ENCODE measurements at places on chromosomes 7 and 10.
A peak's percentile ranks its signal among the peaks of the same experiment; 100 is the strongest.

- no peak for DNase-seq
These were observed 51.2 kb upstream of the TMEM248 start for GRCh38 chr7:66869660-66870450.

DNA sequence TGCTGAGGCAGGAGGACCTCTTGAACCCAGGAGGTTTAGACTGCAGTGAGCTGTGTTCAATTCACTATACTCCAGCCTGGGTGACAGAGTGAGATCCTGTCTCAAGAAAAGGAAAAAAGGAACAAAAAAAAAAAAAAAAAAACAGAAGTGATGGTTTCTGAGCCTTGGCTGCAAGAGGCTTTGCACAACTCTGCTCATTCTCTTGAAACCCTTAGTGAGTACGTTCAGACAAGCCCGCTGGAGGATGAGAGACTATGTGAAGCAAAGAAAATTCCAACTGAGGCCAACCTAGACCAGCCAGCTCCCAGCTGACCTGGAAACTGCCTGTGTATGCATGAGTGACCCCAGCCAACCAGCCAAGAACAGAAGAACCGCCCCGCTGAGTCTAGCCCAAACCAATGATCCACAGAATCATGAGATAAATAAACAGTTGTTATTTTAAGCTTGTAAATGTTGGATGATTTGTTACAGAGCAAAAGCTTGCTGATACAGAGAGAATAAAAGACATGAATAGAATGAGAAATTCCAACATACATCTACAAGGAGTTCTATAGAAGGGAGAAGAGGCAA lies 50.6 kb upstream of the FZD9 start:
- DNase-seq = no peak

GRCh38 chr7:44796034-44796503 lies 412 bp upstream of the PPIA start:
- DNase-seq = no peak

GRCh38 chr7:1404898-1405548 lies 54.2 kb downstream of the MICALL2 start:
- no peak for DNase-seq

DNA sequence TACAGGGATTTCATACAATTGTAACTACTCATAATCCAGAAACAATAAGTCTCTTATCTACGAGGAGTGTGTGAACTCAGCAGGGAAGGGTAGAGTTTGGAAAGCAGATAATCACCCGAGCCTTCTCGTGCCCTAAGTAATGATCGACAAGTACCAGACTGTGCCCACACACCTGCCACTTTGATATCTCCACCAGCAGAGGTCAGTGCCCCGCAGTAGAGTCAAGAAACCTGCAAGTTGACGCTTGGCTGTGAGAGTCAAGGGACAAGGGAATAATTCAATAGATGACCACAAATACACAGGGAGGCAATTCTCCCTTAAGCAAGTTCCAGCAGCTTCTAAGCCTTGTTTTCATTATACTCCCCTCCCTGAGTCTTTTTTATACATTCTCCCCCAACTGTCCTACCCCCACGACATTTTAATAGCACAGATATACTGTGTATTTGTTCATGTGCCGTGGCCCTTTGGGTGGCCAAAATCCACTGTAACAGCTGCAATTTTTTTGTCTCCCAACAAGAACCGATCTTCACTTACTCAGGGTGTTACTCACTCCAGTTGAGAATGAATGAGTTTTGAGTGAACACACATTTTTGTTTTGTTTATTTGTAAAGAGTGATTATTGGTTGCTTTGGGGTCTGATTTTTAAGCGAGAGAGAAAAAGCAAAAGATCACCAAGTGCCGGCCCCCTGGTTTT lies 106.9 kb upstream of the RHEB start:
- DNase-seq = no peak

DNA sequence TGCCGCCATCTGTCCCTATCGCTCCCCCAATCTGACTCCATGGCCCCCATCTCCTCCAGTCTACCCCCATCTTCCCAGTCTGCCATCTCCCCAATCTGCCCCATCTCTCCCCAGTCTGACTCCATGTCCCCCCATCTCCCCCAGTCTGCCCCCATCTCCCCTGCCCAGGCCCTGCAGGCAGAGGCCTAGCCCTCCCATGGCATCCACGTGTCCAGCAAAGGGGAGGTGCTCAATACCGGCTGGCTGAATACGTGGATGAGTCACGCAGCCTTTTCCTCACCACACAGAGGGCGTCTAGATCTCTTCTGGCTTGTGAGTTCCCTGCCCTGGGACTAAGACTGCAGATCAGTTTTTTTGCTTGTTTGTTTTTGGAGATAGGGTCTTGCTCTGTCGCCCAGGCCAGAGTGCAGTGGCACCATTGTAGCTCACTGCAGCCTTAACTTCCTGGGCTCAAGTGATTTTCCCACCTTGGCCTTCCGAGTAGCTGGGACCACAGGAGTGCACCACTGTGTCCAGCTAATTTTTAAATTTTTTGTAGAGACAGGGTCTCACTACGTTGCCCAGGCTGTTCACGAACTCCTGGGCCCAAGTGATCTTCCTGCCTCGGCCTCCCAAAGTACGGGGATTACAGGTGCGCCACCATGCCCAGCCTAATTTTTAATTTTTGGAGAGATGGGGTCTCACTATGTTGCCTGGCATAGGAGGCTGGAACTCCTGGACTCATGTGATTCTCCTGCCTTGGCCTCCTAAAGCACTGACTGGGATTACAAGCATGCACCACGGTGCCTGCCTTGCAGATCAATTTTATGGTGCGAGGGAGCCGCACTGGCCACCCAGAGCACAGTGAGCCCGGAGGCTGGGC lies 15.3 kb upstream of the GPR146 start:
- peak; percentile 91 for DNase-seq

- no peak for DNase-seq
These were observed 623.6 kb downstream of the PTPRN2 start for GRCh38 chr7:157964016-157964415.

DNA sequence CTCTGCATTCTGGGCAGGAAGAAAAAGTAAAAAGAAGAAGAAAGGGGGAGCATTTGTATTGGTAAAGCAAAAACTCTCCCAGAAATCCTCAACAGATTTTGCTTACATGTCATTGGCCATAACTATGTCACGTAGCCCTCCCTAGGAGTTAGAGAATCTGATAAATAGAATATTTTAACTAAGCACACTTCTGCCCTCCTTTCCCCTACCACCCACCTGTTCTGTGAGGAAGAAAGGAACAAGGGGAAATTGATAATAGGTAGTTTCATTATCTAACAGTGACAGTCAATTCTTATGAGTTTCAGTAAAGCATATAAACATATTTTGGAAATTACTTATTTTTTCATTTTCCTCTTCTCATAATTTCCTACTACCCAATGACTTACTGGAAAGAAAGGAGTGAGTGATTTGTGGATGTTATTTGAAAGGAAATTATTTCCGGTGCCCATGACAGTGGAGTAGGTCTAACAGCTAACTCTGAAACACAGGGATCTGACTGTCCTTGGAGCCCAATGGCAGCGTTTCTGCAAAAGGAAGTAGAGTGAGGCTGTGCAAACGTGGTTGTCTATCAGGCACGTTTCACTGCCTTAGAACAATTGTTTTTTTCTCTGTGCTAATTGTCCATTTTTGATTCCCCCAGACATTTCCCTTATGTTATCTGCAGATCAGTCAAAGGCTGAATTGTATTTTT lies 128.6 kb upstream of the MDFIC start:
- no peak for DNase-seq

DNA sequence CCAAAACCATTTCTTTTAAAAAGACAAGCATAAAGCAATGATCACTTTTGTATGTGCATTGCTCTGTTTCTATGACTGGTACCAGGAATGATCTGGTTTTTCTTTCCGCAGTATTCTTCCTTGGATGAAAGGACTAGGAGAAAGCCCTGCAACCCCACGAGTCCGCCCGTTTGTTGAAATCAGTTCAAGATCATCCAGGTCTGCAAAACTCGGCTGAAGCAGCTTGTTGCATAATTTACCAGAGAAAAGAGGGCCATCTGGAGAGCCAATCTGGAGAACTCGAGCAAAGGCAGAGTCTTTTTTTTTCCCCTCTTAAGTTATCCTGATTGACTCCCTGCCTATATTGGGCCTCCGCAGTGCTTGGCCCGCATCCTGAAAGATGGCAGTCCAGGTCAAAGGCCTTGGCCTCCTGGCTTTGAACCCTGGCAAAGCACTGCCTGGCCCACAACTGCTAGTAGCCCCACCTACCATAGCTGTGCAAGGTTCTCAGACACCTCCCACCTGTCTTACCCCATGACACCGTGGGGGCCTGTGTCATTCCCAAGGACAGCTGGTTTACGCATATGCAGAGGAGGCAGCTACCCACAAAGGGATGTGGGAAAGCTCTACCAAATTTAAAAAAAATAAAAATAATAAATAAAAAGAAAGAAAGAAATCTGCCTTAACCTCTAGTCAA lies 572.2 kb downstream of the INHBA start:
- no peak for DNase-seq

DNA sequence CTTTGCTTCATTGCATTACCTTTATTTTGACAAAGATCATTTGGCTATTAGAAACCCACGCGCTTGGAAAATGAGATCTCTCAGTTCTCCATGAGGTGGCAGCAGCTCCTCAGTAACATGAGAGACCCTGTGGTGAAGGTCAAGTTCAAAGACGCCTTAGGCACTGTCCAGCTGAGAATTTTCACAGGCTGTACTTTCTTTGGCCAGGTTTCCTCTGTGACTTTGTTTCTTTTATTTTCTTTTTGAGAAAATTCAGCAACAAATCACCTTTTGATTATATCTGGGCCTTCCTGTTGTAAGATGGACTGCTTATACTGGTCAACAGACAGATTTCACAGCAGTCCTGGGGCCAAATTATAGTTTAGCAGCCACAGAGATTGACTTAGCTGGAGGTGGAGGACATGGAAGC lies 54.5 kb downstream of the RAB18 start:
- peak; percentile 57 for DNase-seq

- no peak for DNase-seq
These were observed 27.3 kb upstream of the AFAP1L2 start for GRCh38 chr10:114431414-114432135.

- DNase-seq = no peak
These were observed 105.7 kb upstream of the INHBA start for GRCh38 chr7:41808541-41808940.

- DNase-seq = no peak
These were observed 439.5 kb downstream of the NEBL start for GRCh38 chr10:20457649-20458048.

DNA sequence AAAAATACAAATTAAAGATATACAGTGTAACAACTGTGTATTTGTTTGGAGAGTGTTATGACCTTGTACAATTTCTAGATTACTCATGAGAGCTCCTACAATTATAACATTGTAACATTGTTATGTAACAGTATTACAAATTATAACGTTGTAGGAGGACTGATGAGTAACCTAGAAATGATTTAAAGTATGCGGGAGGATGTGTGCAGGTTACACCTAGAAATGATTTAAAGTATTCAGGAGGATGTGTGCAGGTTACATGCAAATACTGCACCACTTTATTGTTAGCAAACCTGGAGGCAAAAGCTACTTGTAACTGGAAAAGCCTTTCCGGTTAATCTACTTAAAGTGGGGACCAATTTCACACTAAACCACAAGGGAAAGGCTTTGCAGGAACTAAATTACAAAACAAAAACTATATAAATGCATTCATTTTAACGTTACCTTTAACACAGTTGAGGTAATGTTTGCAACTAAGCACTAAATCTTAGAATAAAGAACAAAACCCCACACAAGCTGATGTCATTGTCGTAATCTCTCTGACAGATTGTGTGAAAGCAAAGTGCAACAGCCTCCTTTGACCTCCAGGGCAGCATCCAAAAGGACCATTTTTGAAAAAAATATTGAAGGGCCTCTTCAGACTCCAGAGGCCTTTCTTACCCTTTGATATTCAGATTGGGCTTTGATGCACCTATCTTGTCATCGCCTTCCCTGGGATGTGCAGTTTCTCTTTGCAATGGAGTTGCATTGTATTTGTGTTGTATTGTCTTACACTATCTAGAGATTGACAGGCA lies 522.1 kb upstream of the FOXK1 start:
- no peak for DNase-seq

- no peak for DNase-seq
These were observed 13.5 kb downstream of the GHRHR start for GRCh38 chr7:30977222-30977621.

- DNase-seq = no peak
These were observed 1.1 kb downstream of the GRID1 start for GRCh38 chr10:86365346-86366032.

DNA sequence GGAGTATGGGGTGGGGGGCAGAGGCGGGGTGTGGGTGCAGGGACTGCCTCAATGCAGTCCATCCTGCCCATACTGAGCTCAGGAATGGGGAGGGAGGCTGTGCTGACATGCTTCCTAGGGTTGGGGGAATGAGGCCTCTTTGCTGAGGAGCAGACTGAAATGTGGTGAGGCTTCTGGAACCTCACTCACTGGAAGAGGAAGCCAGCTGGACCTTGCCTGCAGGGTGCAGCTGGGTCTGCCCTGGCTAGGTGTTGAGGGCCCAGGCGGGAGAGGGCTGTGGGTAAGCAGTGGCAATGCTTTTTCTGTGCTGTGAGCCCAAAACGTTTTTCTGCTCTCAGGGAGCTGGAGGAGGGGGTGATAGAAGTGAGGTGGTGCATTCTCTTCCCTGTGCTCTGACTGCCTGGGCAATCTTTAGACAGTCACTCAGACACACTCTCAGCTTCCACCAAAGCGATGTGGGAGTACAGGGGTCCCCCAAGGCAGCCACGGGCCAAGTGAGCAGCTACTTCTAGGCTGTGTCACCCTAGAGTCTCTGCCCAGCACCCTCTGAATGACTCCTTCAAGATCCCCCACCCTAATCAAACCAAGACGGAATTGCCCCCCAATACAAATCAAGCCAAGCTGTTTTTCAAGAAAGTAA lies 41.1 kb upstream of the BMPR1A start:
- DNase-seq = no peak

- no peak for DNase-seq
These were observed 146.4 kb downstream of the RGS10 start for GRCh38 chr10:119396008-119396708.

GRCh38 chr7:74526780-74527179 lies 73.1 kb downstream of the GTF2IRD1 start:
- DNase-seq = no peak

Data from HFF-Myc (cell line).